ENCODE measurements at places on chromosomes 3 and 15.

- no peak for DNase-seq
These were observed 21.0 kb downstream of the LARS2 start for GRCh38 chr3:45409369-45409768.

DNA sequence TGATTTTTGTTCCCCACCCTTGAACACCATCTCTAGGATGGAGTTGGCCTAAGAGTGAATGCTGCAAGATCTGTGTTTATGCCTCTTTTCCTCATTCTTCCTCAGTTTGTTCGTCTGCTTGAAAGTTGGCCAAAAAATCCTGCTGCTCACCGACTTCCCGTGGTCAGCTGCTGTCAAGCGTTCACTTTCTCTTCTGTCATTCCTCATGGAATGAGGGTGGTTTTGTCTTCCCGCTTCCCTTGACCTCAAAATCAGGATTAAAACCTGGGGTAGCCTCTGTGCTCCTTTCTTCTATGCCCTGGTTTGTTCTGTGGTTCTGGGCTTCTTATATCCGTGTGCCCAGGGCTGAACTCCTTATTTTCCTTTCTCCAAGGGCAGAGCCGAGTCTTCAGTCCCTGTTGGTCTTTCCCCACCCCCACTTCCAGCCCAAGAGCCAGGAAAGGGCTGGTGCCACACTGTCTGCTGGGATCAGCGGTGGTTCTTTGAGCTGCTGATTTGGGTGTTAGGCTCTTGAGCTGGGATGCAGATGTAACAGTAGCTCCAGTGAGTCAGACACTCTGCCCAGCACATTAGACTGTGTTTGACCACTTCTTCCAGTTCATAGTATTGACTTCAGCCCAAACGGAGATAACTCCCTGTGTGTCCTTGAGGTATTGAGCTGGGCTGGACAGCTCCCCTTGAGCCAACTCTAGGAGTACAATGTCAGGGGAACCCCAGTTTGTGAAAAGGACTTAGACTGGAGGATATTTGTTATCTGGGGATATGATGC, 2.3 kb downstream of the SERF2 start:
- DNase-seq: no peak

GRCh38 chr3:120569222-120570057, 26.7 kb upstream of the NDUFB4 start:
- no peak for DNase-seq

DNA sequence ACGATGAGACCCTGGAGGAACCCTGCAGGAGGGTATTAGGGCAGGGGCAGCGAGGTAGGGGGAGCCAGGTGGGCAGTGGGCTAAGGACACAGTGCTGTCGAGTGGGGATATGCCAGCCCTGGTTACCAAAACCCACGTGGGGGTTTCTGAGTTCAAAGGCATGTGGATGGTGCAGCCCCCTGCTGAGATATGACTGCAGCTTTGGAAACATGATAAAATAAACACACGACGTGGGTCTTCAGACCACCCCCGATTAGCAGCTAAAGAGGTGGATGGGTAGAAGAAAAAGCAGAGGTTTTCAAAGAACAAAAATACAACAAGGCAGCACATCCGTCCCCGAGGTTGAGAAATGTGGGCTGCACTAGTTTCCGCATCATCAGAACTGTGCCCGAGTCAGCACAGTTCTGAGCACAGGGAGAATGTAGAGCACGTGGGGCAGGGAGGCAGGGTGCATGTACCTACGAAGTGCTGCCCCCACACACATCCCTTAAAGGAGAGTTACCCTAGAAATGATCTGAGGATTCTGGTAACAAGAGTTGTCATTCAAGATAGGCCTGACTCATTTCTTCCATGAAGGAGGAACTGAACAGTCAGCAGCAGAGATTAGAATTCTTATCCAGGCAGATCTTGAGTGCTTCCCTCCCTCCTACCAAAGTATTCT, 121.3 kb downstream of the RPLP1 start:
- DNase-seq: peak; percentile 40

GRCh38 chr15:92025706-92026270, 172.3 kb downstream of the SLCO3A1 start:
- DNase-seq: no peak

- no peak for DNase-seq
These were observed 53.2 kb downstream of the FBN1 start for GRCh38 chr15:48592221-48592731.

GRCh38 chr3:194215392-194215791, 79.4 kb downstream of the HES1 start:
- no peak for DNase-seq

- DNase-seq: no peak
These were observed 331.5 kb upstream of the SLCO3A1 start for GRCh38 chr15:91521996-91522395.

DNA sequence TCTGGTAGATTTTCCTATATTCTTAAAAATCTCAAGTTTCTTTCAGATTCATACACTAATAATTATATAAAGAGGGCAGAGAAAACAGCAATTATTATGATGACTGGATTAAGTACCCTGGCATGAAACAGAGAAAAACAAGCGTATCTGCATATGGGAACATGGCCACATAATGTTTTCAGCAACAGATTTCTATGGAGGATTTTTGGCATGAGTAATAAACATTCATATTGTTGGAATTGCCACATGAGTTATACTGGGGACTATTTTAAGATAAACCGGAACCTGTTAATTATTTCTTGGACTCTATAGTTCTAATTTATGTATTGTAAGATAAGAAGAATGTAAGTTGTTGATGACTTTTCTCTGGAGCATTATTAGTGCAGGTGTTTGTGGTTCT, 112.7 kb downstream of the OXSM start:
- no peak for DNase-seq

DNA sequence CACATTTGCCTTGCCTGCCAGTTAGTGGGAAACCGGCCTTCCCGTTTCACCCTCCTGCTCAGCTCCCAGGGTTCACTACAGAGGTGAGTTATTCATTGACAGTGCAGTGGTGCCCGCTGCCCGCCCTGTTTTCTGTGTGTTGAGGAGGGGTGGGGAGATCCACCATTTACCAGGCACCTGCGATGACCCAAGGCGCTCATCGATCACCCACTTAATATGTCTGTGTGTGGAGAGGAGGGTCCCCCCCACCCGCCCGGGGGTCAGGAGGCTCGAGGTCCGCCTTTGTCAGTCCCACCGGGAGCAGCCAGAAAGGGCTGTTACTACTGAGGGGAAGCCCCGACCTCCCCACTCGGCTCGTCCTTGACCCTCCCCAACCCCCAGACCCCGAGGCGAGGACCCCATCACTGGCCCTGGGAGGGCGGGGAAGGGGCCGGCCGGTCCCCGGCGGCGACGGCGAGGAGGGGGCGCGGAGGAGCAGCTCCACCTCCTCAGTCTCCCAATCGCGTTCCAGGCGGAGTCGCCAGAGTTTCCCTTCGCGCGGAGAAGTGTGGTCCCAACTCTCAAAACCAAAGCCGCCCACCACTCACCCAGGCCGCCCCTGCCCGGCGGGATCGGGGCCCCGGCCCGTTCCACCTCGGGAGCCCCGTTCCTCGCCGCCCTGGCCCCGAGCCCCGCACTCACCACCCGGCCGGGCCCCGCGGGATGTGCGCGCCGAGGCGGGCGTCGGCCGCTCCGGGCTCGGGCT, 1.1 kb downstream of the PLXNB1 start:
- DNase-seq: no peak

DNA sequence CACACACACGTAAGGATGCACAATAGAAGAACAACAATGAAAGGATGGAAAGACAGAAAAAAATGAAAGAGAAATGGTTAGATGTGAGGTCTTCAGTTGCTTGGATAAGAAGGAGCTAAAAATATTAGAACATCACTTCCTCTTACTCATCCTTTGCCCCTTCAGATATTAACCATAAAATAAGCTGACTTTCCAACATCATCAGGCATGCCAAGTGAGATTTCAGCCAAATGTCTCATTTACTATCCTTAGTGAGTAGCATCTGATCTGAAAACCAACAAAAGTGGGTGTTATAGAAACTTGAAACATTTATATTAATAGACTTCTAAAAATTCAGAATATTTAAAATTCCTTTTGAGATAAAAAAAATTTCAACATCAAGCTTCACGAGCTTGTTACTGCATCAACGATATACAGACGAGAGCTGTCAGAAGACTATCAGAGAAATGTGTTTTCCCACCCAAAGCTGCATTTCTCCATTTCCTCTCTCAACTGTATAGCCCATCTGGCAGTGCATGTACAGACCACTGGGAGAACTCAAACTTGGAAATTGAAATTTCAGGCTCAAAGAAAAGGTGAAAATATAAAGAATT, 25.4 kb upstream of the LSAMP start:
- DNase-seq: no peak

DNA sequence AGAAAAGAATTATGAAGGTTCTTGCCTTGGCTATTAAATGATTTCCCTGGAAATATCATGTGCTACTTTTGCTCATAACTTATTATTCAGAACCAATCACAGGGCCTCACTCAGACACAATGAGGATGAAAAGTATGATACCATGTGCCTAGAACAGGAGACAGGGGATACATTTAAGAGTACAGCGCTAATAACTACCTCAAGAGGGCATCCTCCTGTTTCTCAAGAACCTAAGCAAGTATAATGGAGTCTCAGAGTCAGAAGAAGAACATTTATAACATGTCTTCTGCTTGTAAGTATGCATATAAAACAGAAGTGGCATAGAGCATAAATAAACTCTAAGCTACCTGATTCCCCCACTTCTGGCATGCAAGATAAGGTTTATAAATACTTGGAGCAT, 125.4 kb upstream of the MME start:
- no peak for DNase-seq

DNA sequence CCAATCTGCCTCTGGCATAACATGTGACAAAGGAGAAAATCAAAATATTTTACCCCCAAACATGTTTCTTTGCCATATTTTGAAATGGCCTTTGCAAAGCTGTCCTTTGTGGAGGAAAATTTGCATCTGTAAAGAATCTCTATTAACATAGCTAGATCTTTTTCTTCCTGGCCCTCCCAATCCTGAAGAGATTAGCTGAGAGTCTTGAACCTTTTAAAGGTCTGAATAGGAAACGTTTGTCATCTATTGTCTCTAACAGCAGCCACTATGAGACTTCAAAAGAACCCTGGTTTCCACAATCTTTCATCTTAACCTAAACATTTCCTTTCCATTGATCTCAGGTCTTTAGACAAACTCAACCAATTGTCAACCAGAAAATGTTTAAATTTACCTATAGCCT, 520.9 kb upstream of the TGFBR2 start:
- DNase-seq: no peak

DNA sequence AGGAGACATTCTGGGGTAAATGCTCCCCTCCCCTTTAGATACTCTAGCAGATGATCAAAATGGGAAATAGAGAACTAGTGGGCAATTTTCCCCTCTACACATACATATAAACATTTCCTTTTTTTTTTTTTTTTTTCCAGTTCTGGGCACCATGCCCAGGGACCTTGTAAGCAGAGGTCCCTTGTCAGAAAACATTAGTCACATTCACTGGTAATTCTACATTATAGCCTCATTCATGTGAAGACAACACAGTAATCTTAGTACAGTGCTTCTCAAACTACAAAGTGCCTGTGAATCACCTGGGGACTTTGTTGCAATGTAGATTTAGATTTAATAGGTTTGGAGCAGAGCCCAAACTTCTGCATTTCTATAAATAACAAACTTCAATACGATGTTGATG, 60.1 kb upstream of the ACTC1 start:
- no peak for DNase-seq

GRCh38 chr15:55774113-55774970, 31.4 kb upstream of the PRTG start:
- peak; percentile 32 for DNase-seq

- DNase-seq: no peak
These were observed 30.4 kb downstream of the SECISBP2L start for GRCh38 chr15:49015896-49016295.

- no peak for DNase-seq
These were observed 247.8 kb downstream of the GABRB3 start for GRCh38 chr15:26525096-26525495.

DNA sequence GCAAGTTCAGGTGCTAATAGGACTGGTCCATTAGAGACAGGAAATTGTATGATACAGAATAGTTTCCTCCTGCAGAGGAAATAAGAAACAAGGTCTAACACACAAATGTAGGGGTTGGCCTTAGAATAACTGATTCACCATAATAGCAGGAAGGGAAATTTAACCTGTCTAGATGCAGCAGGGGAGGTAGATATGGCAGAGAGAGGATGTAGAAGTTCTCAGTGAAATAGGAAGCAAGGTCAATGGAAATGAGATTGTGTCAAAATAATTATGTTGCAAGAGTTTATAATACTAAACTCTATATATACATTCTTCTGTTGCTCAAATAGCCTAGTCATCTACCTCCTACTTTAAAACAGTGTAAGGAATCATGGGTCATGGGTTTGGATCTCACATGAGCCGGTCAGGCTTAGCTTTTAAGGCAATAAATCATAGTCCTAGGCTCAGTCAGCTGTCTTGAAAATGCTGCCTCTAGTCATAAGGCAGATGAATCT, 17.0 kb downstream of the BCL2A1 start:
- no peak for DNase-seq

- DNase-seq: no peak
These were observed 32.5 kb downstream of the ARNT2 start for GRCh38 chr15:80436511-80437307.

GRCh38 chr15:75591655-75592364, 12.7 kb upstream of the PTPN9 start:
- DNase-seq: no peak

GRCh38 chr3:194488055-194488742, 1.4 kb upstream of the ATP13A3 start:
- no peak for DNase-seq

Data from stimulated activated CD4-positive, alpha-beta T cell treated with anti-CD3 and anti-CD28 coated beads, Interleukin-12 subunit alpha, Interleukin-12 subunit beta, amount 100 ng/mL, for 4 hours (primary cell).